ENCODE measurements at places on chromosomes 3 and 15.

DNA sequence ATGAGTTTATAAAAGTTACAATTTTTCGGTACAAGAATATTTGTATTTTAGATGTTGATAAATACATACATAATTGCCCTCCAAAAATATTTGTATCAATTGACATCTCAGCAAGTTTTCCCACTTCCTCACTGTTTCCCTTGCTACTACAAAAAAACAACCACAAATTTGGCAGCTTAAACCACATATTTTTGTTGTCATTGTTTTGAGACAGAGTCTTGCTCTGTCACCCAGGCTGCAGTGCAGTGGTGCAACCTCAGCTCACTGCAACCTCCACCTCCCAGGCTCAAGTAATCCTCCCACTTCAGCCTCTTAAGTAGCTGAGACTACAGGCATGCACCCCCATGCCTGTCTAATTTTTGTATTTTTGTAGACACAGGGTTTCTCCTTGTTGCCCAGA lies 162.8 kb upstream of the RARB start:
- DNase-seq: no peak

DNA sequence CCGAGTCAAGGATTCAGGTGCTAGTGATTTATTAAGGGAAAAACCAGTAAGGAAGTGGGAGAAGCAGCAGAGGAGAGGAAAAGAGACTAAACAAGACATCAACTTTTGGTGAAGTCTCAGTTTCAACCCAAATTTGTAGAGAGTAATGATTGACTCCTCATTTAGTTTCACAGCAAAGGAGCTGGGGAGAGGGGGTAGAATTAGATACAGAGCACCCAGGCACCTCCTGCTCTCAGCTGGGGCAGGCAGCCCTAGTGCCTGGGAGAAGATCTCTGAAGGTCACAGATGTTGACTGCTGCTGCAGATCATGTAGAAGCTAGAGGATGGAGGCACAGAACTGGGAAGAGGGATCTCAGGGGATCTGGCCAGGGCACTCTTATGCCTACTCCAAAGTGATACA lies 29.1 kb downstream of the RPL39L start:
- DNase-seq: no peak

GRCh38 chr3:104614564-104614963 lies 752.1 kb upstream of the ALCAM start:
- DNase-seq: no peak

DNA sequence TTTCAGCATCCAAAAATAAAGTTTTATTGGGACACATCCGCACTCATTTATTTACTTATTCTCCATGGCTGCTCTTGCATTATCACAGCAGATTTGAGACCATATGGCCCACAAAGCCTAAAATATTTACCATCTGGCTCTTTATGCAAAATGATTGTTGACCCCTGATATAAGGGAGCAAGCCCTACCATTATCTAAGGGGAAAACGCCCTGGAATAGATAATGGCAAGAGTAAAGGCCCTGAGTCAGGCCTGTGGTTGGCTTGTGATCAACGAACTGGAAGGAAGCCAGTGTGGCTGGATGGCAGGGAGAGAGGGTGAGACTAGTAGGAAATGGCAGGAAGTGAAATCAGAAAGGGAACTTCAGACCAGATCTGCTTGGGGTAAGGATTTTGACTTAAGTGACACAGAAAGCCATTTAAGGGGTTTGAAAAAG lies 24.6 kb upstream of the DMXL2 start:
- DNase-seq: no peak

DNA sequence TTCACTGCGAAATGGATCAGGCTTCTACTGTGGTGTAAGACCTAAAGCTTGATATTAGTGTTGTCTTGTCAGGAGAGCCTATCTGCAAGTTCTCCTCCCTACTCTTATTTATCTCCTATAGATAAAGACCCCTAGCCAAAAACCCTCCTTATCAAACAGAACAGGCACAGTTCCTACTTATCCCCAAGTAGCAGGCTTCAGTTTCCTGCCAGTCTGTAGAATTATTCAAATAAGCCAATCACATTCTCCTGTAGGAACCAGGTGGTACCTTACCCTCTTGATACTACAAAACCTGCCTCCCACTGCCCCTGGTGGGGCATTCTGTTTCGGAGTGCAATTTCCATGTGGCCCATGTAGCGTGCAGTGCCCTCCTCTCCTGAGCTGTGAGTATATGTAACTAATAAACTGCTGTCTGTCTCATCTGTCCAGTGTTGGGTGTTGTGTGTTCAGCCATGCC lies 28.7 kb downstream of the HDGFL3 start:
- DNase-seq: no peak

DNA sequence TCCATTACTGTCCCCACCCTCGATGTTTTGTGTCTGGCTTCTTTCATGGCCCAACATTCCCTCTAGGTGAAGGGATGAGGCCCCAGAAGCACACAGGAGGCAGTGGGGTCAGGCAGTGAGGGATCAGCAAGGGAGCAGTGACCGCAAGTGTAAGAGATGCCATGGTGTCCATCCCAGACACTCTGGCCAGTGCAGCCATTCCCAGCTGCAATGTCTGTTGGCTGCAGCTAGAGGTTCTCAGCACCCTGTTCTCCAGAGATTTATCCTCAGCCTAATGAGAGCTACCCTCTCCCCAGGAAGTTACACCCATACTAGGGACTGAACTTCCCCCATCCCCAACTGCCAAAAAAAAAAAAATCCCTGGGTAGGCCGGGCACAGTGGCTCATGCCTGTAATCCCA lies 40.2 kb downstream of the TRANK1 start:
- DNase-seq: no peak

DNA sequence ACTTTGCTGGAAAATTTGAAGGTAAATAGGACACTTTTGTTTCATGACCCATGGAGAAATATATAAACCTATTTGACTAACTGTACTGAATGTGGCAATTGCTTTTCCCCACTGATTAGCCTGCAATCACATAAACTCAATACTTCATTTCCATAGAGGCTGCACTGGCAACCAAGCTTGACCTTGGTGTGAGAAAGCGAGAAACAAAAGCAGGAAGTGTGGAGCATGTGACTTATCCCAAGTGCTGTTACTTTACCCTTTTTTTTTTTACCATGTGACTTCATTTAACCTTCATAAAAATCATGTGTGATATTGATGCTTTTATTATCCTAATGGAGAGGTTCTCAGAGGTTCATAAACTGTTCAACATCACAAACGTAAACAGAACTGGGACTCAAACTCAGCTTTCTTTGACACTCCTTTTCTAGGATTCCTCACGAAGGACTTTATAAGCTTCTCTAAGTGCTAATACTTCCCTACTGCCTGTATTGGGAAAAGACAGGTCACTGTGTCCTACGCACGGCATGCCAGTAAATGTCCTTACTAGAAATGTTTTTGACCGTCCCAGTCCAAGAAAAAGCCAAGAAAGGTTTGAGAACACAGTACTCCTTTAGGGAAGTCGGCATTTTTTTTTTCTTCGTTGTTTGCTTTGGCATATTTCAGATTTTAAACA lies 34.9 kb upstream of the ZNF385D start:
- no peak for DNase-seq

DNA sequence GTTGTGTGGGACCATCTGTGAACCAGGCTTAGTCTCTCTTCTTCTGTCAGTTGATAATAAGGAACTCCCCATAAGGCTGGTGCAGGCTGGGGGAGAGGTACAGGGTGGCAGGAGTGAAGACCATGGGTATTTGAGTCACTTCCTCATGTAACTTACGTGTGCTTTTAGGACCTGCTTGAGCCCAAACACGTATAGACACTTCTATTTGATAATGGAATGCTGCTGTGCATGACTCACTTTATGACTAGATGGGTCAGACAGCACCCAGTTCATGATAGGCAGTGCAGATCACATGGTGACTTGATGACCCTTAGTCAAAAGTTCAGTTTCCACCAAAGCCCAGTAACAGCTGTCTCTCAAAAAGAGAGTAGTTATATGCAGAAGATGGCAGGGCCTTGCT lies 490.9 kb downstream of the ZBBX start:
- DNase-seq: no peak

DNA sequence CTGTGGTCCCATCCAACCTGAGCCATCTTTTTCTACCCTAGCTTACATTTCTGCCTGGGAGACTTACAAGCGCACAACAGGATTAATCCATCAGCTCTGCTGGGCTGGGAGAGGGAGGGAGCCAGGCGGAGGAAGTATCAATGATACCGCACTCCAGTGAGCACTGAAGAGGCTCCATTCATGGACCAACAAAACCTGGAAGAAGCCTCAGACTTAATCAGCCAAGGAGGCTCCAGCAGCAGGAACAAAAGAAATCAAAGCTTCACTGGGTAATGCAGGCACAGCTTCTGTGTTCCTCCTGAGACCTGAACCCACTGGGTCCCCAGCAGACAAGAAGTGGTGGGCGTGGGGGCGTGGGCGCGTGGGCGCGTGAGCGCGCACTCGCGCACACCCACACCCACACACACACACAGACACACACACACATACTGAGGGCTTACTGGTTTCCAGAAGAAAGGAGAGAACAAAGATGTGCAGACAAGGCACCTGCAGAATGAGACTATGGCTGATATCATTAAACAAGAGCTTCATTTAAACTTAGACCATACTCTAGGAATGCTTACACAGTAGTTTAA lies 87.0 kb upstream of the BOC start:
- no peak for DNase-seq

DNA sequence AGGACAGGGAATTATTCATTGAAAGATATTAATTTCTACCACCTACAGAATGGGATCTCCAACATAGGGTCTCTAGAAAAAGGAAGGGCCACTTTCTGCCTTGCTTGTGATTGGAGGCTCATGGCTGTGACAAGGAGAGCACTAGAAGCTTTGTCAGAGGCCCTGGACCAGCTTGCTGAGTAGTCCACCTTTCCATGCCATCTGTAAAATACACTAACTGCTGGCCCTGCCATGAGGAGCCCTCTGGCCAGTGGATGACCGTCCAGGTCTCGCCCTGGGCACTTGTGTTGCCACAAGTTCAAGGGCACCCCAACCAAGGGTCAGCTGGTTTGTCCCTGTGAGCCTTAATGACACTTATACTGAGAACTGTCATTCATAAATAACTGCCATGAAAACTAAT lies 1.6 kb upstream of the SYNM start:
- no peak for DNase-seq

DNA sequence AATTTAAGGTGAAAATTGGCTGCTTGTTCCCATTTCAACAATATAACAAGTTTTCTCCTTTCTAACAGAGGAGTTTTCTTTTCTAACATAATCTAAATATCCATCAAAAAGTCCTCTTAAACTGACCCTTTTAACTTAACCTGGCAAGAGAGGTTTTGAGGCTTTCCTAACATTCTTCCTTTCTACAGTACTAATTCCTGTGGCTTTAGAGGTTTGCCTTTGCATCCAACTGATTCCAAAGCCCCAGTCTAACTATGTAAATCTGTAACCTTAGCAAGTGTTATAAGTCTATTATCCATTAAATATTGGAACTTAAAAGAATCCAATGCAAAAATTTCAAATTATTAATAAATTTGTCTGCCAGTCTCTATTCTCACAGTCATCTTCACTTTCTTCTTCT lies 134.1 kb downstream of the ISL2 start:
- no peak for DNase-seq

- no peak for DNase-seq
Observed at GRCh38 chr3:142586803-142587406, 8.4 kb upstream of the ATR start.

GRCh38 chr15:100341750-100342560 lies at the start of gene ADAMTS17:
Gene ADAMTS17 (minus strand): TSS chr15:100341975. CDS start chr15:100341899, 76 bp downstream.
- peak; percentile 93 for DNase-seq

DNA sequence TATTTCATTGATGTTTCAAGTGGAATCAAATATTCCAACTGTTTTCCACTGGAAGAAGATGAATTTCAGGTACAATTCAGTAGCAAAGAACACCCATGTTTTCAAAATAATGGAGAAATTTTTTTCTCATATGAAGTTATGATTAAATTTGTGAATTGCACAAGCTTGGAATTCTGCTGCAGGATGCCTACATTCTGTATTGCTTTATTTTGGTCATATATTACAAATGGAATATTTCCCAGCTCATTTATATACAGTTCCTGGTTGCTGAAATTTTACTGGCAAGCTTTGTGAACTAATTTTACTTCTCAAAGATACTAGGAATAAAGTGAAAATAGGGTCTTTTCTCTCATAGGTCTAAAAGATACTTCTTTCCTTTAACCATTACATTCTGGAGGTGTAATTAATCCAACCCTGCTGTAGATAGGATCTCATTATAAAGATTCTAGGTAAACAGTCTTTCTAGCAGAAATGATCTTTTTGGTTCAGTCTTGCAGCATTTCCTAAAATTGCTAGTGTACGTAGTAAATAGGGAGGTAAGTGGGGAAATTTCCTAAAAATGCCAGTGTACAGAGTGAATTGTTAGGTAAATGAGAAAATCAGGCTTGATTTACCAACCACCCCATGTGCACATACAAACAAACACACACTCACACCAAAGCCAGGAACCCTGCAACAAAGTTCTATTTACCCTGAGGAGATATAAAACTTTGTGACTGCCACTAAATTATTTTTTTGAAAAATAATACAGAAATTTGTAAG lies 393.5 kb upstream of the TPRG1 start:
- no peak for DNase-seq
